ENCODE measurements at places on chromosomes 1 and 21.

DNA sequence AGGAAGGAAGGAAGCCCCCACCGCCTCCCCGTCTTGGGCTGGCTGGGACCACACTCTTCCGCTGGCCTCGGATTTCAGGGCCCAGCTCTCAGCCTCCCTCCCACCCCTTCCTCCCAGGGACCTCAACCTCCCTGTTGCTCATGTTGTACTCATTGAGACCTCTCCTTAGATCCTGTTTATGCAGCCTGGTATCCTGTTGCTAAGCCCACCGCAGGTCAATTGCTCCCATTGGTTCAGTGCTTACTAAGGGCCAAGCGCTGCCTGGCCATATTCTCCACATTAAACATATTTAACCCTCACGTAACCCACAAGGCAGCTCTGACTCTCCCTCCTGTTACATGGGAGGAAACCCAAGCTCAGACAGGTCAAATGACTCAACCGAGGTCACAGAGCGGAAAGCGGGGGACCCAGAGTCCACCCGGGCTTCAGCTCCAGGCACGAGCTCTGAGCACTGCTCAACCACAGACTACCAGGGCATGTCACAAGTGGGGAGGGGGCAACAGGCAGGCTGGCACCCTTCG lies 23.2 kb upstream of the H6PD start:
- no peak for DNase-seq

DNA sequence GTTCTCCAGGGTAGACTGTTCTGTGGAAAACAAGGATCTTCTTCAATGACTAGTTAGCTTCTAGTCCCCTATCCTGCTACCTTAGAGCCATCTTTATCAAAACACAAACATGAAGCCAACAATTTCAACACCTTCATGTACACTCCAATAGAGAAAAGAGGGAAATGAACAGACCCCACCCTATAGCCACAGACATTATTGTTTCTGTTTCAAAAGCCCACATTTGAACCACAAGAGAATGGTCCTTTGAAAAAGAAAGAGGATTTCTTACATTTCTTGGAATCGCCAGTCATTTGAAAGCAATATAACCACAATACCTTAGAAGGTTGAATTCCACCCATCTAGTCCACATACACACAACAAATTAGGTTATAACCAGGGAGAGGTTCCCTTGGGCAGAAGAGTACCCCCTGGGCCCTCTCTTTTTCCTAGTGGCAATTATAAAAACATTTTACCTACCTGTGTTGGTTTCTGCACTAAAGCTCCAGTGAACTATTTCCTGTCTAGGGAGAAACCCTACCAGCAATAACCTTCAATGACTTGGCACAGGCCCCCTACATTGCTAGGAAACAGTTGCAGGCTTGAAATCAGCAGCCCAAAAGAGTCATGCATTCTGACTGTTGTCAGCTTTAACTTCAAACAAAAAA lies 2.7 kb upstream of the LPGAT1 start:
- peak; percentile 56 for DNase-seq

- peak; percentile 4 for DNase-seq
Observed at GRCh38 chr1:2789986-2790581, 11.4 kb downstream of the TTC34 start.

DNA sequence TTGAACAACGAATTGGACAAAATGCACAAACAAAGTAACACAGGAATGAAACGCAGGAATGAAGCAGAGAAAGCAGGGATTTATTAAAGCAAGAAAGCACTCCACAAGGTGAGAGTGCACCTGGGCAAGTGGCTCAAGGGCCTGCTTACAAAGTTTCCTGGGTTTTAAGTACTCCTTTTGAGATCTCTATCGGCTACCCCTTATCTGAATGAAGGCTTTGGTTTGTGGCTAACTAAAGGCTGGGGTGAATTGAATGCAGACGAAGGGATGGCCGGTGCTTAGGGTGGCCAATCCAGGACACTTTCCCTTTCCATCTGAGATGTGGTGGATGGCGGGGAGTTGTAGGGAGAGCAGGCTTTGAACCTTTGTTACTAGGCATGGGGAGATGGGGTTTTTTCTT lies 151.4 kb upstream of the KIAA0040 start:
- DNase-seq = no peak

DNA sequence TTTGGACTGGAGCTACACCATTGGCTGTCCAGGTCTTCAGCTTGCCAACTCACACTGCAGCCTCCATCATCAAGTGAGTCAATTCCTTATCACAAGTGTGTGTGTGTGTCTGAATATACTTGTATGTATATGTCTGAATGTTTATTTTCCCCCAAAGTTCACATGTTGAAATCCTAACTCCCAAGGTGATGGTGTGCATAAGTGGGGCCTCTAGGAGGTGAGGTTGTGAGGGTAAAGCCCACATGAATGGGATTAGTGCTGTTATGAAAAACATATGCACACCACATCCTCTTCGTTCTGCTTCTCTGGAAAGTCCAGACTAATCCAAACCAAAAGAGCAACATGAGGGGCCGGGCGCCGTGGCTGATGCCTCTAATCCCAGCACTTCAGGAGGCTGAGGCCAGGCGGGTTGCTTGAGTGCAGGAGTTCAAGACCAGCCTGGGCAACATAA lies 48.7 kb upstream of the LBR start:
- no peak for DNase-seq

DNA sequence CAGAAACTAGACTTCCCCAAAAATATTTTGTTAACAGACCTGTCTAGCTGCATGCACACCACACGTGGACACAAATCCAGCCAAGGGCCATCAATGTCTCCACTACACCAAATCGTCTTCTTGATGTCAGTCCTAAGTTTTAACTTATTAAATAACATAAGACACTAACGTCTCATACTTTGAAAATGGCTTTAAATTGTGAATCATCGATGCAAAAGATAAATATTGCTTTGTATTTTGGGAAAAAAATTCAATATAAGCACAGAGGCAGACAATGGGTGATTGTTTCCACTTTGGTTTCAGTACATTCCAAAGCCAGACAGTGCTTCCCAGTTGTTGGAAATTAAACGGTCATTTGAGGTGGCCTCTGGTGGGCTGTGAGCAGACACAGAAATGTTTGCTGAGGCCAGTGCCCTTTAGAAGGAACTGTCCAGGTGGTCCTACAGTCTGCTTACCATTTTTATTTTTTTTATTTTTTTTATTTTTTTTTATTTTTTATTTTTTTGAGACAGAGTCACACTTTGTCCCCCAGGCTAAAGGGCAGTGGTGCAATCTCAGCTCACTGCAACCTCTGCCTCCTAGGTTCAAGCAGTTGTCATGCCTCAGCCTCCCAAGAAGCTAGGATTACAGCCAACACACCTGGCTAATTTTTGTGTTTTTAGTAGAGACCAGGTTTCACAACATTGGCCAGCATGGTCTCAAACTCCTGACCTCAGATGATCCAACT lies 1.8 kb upstream of the KIAA2013 start:
- DNase-seq = no peak

- DNase-seq = no peak
Observed at GRCh38 chr21:44400791-44401385, 47.5 kb downstream of the TRPM2 start.

Measured in activated CD4-positive, alpha-beta T cell treated with anti-CD3 and anti-CD28 coated beads for 36 hours (primary cell).